ENCODE measurements at places on chromosomes 7 and 10. TPM values are rescaled to one million over a fixed set of nuclear protein-coding genes. Genes with fewer than 3 reads are reported as not detected.
A peak's percentile ranks its signal among the peaks of the same experiment; 100 is the strongest.

- no peak for DNase-seq
Measured at GRCh38 chr7:34025600-34025999, 120.3 kb downstream of the BMPER start.

DNA sequence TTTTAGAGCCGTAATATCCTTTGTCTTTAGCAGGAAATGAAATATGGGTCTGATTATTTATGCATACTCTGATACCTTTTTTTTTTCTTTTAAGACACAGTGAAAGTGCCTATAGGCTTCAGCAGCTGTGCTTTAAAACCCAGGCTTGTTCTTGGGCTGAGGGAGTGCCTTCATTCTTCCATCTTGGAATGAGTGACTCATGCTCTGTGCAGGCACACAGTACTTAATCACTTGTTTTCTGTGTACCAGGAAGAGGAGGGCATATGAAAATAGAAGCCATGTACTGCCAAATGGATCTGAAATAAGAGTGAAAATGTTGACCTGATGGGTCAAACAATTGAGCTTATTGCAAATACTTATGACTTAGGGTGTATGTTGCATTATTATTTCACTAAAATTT is 12.0 kb downstream of the INPP5F start:
- DNase-seq, result no peak

DNA sequence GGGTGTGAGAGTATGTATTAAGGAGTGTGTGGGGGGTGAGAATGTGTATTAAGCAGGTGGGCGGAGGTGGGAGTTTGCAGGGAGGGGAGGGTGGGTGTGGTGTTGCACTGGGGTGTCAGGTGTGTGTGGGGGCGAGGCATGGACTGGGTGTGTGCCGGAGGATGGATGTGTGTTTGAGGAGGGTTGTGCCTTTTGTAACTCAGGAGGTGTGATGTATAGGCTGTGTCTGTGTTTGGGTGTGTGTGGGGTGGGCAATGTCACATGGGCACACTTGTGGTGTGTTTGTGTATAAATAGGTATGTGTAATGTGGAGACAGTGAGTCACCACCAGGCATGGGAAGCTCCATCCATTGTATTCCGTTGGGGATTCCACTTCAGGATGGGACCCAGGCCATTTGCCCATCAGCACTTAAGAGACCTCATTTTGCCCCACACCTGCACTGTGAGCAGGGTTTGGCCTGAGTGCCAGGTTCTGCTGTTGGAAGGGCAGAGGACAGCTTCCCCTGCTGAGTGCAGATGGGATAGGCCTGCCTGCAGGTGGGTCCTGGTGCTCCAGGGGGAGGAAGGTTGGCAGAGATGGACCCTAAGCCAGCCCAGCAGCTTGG is 5.8 kb downstream of the UNC5B start:
- DNase-seq, result no peak

DNA sequence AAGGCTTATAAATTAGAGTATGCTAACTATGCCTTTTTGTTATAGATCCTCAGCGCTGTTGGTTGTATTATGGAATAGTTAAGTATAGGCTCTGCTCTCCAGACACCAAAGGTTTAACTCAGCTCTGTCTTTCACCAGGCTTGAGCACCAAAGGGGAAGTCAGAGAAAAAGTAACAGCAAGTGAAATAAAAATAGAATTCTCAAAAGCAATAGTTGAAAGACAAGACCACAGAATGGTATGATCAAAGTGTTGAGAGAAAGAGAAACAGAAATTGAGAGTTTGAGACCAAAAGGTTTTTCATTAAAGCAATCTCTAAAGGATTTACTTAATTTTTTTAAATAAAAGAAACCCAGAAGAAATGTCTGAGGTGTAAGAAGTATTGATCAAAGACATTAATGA is 529.8 kb upstream of the C7orf33 start:
- no peak for DNase-seq

GRCh38 chr10:86728056-86728455 is 28.4 kb upstream of the BMPR1A start:
- no peak for DNase-seq

- DNase-seq, result no peak
Measured at GRCh38 chr10:48594803-48595538, 9.9 kb downstream of the ARHGAP22 start.

GRCh38 chr10:61961278-61961677 is 59.8 kb downstream of the ARID5B start:
- peak; percentile 65 for DNase-seq

CYP3A7 gene
- total RNA-seq, result not detected

GPR141 gene
- 1.2 TPM for total RNA-seq

NCF1 gene
- 23.8 TPM for total RNA-seq

DNA sequence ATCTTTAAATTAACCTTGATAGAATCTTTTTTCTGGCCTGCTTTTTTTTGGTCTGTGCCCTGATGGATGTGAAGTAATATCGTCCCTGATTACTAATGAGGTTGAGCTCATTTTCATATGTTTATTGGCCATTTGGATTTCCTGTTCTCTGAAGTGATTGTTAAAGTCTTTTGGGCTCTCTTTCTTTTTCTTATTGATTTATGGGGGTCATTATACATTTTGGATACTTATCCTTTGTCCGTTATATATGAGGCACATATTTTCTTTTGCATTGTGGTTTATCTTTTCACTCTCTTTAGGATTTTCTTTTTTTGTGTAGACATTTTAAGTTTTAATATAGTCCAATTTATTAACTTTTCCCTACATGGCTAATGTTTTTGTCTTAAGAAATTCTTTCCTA is 12.6 kb downstream of the SLK start:
- DNase-seq, result no peak

DNA sequence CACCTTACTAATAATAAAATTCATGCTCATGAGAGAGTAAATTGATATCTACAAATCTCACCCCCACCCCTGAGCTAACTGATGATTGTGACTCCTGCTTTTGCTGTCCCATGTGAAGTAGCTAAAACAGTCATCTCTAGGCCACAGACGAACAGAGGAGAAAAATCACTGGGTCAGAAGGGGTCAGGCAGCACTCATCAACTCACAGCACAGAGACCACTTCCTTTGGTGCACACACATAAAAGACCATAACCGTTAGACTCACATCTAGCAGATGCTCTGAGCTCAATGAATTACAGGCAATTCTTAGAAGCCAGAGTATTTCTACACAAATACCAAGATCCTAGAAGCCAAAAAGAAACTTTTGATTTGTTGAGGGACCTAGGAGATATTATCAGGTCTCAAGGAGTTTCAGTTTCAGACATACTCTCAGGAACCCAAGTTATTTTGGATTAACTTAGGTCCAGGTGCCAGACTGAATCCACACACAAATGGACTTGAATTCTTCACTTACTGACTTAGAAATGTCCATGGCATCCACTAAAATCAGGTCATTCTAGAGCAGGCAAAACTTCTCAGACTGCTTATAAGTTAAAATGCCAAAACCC is 65.0 kb upstream of the TES start:
- DNase-seq, result no peak

HOXA10 gene
- total RNA-seq, result 1.3 TPM

TAS2R4 gene
- 1.8 TPM for total RNA-seq

GRCh38 chr7:27802999-27803398 is 63.0 kb downstream of the TAX1BP1 start:
- no peak for DNase-seq

DNA sequence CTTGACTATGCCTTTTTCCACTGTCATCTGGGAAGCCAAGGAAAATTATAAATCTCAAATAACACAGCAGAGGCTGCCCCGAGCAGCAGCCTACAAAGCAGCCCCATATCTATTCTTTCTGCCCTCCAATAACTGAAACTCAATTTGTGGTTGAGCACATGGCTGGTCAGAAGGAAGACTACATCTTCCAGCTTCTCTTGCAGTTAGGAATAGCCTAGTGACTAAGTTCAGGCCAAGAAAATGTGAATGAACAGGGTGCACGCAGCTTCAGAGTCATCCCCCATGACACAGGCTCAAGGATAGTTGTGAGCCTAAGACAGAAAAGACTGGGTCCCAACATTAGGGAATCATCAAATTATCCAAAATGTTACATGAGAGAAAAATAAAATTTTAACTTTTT is 42.3 kb downstream of the CHCHD3 start:
- no peak for DNase-seq

DNA sequence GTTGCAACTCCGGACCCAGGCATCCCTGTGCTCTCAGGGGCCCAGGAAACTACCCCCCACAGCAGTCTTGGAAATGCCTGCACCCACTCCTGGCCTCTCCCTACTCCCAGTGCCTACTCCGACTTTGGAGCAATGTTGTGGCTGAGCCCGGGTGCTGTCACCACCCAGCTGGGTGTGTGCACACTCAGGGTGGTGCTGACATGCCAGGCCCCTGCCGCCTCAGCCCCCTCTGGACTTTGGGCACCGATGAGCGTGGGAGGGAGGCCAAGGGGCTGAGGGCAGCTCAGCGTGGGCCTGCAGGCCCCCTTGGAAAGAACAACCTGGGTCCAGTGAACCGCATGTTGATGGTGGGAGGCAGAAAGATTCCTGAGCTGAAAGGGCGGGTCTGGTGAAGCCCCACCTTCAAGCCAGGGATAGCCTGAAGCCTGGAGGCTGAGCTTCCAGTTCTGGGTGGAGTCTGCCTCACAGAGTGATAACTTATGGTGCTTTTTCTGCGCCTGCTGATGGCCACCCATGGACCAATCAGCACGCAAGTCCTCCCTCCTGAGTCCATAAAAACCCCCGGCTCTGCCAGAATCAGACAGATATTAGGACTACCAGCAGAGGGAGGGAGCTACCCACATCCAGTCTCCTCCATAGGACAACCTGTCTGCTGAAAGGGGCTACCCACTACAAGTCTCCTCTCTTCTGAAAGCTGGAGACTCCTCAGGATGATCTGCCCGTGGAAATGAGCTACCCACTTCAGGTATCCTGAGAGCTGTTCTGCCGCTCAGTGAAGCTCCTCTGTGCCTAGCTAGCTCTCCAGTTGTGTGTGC is 380.4 kb upstream of the SORCS1 start:
- DNase-seq, result no peak

- DNase-seq, result no peak
Measured at GRCh38 chr10:66095610-66096009, 830.2 kb upstream of the LRRTM3 start.

GRCh38 chr10:100972904-100973535 is 3.7 kb downstream of the SEMA4G start:
- DNase-seq, result no peak

RBP3 gene
- not detected for total RNA-seq

- DNase-seq, result no peak
Measured at GRCh38 chr10:58384095-58384494, 1.1 kb upstream of the TFAM start.

DNA sequence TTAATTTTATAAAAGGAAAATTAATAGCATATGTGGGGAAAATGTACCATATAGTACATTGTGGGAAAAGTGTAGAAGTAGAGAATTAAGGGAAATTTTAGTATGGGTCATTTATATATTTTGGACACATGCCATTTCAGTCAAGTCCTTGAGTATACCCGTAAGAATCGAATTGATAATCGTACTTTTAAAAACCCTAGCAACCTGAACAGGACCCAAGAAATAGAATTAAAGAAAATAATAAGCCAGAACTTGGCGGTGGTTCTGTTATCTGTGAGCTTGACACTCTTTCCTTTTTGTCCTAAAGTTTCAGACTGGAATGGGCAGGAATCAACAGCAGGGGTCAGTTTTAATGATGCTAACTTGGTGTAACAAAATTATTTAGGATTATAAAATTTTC is 221.0 kb downstream of the CDK14 start:
- no peak for DNase-seq

AZGP1 gene
- total RNA-seq, result not detected

DNA sequence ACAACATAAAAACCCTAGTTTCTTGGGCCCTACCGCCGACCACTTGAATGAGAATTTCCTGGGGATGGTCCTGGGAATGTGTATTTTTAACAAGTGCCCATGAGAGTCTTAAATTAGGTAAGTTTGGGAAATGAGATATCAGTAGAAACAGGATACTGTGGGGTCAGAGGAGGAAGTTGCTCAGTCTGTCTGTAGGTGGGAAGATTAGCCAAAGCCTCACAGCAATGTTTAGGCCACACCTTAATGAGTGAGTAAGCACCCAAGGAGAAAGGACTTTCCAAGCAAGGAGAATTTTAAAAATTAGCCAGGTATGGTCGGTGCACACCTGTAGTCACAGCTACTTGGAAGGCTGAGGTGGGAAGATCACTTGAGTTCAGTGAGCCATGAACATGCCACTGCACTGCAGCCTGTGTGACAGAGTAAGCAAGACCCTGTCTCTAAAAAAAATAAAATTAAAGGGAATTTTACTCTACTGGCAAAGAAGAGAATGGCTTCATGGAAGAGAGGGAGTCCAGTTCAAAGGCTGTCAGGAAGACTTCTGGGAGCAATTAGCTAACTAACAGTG is 31.9 kb downstream of the PAPSS2 start:
- DNase-seq, result no peak

GRCh38 chr7:148436135-148436534 is 154.4 kb upstream of the C7orf33 start:
- DNase-seq, result no peak

DNA sequence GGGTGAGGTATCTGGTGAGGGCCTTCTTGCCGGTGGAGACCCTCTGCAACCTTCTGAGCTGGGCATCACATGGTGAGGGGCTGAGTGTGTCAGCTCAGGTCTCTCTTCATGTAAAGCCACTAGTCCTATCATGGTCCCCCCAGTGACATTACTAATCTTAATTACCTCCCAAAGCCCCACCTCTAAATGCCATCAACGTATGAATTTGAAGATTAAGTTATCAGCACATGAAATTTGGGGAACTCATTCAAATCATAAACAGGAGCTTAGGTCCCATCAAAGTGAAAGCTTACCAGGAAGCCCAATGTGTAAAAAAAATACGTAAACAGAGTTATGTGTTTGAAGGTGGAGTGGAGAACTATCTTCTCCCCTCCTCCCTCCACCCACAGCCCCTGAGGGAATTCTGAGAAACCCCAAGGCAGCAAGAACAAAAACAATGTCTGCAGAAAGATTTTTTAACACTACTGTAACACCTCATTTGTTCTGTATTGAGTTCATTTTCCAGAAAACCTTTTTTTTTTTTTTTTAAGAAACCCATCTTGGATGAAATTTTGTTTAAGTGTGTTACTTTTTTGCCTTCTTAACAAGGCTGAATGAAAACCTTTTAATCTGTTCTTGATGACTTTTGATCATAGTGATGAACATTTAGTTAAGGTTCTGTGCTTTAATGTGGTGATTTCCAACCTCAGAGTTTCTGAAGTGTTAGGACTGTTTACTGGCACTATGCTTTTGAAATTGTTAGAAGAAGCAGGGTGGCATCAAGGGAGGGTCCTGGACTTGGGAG is 19.1 kb upstream of the PCGF5 start:
- DNase-seq, result no peak

DNA sequence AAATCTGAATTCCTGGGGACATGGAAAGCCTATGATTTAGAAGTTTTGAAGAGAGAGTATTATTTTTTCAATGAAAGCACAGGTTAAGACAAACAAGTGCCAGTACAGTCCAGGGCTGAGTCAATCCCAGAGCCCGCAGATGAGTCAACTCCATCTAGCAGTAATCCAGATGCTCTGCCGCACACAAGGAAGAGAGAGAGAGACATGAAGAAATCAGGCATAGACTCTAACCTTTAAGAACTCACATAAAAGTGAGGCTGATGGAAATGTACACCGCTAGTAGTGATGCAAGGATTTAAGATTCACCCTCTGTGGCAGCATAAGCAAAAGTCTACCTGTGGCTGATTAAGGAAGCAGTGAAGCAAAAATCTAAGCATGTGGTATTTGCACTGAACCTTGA is 651.5 kb downstream of the TNS3 start:
- DNase-seq, result no peak
